ENCODE measurements at places on chromosomes 12 and 14. TPM values are rescaled to one million over a fixed set of nuclear protein-coding genes. Genes with fewer than 3 reads are reported as not detected.

The CDH24 gene
- 2.5 TPM for total RNA-seq

The NGB gene
- total RNA-seq: not detected

The TAS2R30 gene
- 3.4 TPM for total RNA-seq

The KLRC3 gene
- total RNA-seq: 6.2 TPM

The HOXC4 gene
- 1.5 TPM for total RNA-seq

All from activated CD8-positive, alpha-beta memory T cell treated with anti-CD3 and anti-CD28 coated beads, Interleukin-2, amount 10 ng/mL, durations not matched to agents 7 days and 5 days (primary cell).